Activated CD4-positive, CD25-positive, alpha-beta regulatory T cell (primary cell): ENCODE measurements at places on chromosomes 1 and 21.

DNA sequence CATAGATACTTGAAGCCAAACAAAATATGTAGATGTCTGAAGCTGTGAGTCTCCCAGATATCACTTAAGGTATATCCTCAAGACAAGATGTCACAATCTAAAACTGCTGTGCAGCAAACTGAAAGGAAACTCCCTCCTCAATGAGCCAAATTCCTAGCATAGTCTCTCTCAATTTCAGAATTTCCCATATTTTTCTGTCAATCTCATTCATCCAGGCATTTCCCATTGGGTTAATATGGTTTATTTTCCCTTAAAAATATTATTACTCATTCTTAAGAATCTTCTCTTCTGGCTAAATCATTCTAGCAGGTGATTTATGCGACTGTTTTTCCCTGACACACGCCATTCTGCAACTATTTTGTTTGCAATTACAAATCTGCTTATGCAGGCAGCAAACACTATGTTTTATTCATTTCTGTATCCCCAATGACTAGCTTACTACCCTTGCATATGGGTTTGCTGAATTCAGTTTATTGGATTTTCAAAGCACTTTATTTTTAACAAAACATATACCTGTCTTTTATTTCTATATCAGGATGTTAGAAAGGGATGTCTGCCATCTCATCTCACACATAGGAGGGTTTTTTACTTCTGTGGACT is 69.9 kb downstream of the TNFSF4 start:
- DNase-seq, result no peak

DNA sequence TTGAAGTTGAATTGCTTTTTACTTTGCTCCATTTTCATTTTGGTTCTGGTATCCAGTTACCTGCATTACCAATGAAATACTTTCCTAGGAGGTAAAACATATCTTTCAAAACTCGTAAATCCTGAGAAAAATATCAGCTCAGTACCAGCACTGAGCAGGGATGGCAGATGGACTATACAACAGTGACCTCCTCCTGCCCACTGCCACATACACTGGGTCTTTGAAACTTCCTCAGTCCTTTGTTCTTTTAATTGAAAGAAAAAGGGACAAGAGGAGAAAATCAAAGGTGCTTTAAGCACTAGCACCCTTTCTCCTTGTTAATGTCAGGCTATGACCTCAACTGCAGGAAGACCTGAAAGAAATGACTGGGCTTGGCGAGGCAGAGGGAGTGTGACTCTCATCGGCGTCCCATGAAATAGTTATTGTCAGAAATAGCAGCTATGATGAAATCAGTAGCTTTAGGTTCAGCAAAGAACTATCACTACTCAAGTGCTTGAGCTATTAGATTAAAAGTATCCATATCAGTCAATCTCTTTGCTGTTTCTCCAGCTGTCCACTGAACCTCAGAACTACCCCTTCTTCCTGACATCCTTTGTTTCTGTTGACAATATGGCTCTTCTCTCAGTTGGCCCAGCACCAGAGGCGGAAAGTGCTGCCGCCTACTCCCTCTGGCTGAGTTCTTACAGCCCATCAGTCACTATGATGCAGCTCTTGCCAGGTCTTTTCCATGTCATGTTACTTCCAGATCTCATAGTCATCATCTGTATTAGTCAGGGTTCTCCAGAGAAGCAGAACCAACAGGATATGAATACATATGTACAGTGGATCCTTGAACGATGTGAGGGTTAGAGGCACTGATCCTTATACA is 207.0 kb upstream of the MAP1LC3C start:
- DNase-seq, result no peak

GRCh38 chr1:225733254-225733653 is 44.4 kb upstream of the SRP9 start:
- DNase-seq, result no peak

DNA sequence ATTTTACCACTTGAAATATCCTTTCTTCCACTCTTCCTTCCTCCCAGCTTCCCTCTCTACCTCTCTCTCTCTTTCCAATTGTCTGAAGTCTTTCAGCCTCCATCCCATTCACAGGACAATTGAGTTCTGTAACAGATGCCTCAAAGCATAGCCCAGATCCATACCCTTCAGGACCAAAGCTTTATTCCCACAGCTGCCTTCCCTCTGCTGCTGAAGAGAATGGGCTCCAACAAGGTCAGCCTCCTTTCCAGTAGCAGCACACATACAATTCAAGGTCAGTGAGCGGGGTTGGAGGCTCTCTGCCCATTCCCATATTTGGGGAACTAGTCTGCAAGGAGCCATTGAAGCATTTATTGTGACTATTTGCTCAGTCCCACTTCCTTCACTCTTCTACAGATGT is 179.9 kb downstream of the DPYD start:
- DNase-seq, result no peak

- no peak for DNase-seq
Observed at GRCh38 chr1:202586018-202586821, 124.0 kb downstream of the SYT2 start.

GRCh38 chr1:113849072-113849471 is 22.4 kb downstream of the PTPN22 start:
- DNase-seq, result no peak
